Glutamatergic neuron (in vitro differentiated cells): ENCODE measurements at places on chromosomes 6 and 20. TPM values are rescaled to one million over a fixed set of nuclear protein-coding genes. Genes with fewer than 3 reads are reported as not detected.

DNA sequence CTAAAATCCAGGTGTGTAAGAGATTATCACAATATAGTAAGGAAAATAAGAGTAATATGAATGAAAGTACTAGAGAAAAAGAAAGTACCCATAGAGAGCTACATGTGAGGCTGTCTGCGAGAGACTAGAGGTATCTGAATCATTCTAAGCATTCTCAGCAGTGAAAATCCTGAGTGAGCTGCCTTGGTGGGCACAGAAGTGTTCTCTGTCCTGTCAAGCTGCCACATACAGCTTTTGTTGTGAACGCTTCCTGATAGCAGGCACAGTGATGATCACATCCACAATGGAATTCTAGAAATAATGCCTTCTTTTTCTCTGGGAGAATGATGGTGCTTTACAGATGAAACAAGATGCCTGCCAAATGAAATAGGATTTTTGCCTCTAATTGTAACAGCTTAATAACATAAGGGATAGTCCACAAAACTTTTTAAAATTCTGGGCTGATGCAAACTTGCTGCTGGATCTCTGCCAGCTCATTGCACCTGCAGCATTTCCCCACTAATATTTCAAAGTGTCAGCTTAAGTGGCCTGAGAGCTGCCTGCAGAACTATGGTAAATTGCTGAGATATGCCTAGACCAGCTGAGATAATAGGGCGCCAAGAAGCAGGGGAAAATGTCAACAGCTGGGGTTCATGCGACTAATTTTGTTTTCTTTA lies 620.5 kb downstream of the DOK5 start:
- DNase-seq: no peak
- H3K4me3 ChIP-seq: no peak overlapping the region
- H3K36me3 ChIP-seq: peaks cover 4% of the 10 kb centered on the region
- no peaks in the 10 kb centered on the region for H3K4me1 ChIP-seq
- no peak overlapping the region for H3K27ac ChIP-seq

- H3K4me1 ChIP-seq: no peaks in the 10 kb centered on the region
- H3K36me3 ChIP-seq: no peaks in the 10 kb centered on the region
- no peak for DNase-seq
- H3K4me3 ChIP-seq: no peak overlapping the region
- peaks cover 2% of the 10 kb centered on the region for H3K27me3 ChIP-seq
Observed at GRCh38 chr6:49497304-49497703, 2.4 kb upstream of the GLYATL3 start.

DNA sequence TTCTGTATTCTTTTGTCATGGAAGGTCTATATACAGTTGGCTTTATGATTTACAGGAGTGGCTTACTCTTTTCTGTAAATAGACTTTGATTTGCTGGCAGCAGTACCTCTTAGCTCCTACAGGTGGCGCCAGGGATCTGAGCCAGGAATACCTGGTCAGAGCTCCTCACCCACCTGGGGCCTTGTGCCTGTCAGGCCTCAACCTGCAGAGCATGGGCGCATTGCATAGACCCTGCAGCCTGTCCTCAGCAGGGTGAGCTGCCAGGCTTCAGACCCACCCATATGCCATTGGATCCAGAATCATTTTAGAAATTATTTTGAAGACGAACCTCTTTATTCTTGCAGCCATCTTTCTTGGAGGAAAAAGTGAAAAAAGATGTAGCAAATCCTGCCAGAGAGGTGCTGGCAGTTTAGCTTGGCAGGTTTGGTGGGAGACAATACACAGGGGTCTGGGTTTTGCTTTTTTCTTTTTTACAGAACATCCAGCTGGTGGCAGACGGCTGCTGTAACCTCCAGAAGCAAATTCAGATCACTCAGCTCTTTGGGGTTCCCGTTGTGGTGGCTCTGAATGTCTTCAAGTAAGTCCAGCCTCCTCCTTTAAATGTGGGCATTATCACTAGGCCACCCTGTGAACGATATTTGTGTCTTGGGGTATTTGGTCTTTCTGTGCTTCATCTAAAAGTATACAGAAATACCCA lies 149.1 kb downstream of the MTHFD1L start:
- H3K36me3 ChIP-seq: no peaks in the 10 kb centered on the region
- DNase-seq: peak; percentile 77

DNA sequence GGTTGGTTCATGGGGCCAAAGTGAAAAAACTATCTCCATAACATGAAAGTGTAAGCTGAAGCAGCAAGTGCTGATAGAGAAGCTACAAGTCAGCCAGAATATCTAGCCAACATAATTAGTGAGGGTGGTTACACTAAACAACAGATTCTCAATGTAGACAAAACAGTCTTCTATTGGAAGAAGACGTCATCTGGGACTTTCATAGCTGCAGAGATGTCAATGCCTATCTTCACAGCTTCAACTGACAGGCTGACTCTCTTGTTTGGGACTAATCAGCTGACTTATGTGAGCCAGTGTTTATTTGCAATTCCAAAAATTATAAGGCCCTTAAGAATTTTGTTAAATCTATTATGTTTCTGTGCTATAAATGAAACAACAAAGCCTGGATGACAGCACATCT lies 63.2 kb downstream of the GMDS start:
- H3K27ac ChIP-seq: no peak overlapping the region
- H3K36me3 ChIP-seq: no peaks in the 10 kb centered on the region
- H3K4me3 ChIP-seq: no peak overlapping the region
- H3K4me1 ChIP-seq: peaks cover 5% of the 10 kb centered on the region

SLC17A2 gene
- total RNA-seq: not detected
